Bone marrow (tissue), 2 donors: ENCODE measurements at places on chromosomes 7 and 10.

- DNase-seq = no peak
Observed at GRCh38 chr7:36299823-36300341, 89.8 kb upstream of the ANLN start.

DNA sequence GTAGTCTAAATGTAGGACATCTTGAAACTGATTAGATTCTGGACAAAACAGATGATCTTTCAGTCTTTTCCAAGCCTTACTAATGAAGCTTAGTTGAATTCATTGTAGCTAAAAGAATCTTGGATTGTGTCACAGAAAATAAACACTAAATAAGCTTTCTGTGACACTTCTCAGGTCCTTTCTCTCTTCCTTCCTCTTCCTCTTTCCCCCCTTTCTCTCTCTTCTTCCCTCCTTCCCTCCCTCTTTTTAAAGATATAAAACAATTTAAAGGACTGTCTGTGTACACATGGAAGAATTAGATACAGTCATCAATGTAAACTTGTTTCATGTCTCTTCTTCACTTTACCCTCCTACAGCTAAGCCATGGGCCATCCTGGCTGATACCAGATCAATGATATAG lies 5.3 kb upstream of the COMMD3 start:
- no peak for DNase-seq

GRCh38 chr7:25820432-25821040 lies 331.5 kb upstream of the NFE2L3 start:
- DNase-seq = no peak

DNA sequence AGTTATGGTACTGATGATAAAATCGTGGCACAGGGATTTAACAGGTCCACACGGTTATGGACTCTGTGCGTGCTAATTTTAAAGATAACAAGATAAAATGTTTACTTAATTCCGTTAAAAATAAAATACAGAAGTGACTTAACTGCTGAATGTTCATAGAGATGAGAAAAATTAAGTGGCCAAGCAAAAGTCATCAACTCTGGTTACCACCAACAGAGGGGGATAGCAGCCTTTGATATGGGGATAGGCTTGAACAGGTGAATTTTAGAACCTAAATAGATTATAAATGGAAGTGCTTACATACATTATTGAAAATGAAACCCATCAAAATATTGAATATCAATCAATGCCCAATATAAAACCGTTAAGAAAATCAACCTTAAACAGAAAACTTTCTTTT lies 245.0 kb downstream of the WDR37 start:
- DNase-seq = no peak

DNA sequence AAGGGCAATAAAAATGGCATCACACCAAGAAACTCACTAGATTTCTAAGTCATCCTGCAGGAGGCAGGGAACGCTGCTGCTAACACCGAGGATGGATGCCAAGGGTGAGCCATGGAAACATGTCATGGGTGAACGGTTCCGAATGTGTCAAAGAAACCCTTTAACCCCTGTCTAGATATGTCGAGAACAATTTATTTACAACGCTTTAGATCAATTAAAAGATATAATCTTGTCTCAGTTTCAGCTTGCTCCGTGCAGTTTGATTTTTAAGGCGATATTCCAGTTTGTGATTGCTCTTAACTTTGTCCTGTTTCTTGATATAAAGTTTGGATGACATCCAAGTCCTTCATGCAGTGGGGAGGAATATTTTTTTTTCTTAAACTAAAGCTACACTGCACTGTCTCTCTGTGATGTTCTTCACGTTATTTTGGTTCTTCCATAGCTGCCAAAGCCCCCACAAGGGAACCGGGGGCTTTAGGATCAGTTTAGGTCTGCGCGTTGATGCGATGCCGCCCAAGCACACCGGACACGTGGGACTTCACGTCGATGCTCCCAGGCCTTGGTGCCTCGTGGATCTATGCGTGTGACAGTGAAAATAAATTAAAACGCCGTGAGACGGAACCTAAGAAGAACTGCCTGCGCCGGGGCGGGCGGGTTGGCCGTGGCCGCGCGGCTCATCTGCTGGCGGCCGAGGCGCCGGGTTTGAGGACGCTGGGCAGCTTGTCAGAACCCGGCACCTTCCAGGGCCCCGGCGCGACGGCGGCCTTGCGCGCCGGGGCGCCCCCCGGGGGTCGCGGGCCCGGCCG lies 220.3 kb downstream of the PHTF2 start:
- peak; percentile 2 for DNase-seq

DNA sequence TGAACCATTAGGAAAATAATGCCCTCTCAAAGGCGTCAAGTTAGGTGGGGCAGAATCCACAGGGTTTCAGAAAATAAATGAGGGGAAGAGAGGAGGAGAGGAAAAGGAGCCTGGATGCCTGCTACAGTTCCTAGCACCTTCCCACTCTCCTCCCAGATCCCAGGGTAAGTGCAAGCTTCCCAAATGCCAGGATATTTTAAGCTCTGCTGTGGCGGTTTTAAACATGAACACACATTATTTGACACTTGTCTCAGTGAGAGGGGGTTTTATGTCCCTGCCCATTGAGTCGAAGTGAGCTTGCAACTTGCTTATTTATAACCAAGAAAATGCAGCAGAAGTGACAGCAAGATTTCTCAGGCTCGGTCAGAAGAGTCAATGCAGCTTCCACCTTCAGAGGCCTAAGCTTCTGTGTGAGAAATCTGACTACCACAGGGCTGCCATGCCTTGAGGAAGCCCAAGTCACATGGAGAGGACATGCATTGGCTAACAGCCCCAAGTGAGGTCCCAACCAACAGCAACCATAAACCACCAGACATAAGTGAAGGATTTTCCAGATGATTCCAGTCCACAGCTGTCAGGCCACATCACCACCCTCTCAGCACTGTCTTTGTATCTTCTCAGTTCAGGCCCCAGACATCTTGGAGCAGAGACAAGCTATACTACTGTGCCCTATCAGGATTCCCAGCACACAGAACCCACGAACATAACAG lies 17.9 kb upstream of the BMPER start:
- DNase-seq = no peak

DNA sequence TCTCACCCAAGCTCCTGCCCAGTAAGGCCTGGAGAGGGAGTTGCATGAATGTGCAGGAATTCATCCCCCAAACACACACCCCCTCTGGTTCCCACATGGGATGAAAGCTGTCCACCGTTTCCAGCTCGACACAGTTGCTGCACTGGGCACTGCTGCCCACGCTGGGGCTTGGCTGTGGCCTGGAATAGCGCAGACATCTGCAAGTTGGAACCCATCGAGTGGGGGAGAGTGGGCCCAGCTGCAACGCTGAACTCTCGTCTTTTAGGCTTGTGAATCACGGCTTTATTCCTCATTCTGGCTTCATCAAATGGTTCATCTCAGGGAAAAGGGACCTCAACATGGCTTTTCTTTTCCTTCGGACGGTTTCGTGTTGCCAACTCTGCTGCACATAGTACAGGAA lies 264.7 kb downstream of the DNAJB6 start:
- DNase-seq = no peak

DNA sequence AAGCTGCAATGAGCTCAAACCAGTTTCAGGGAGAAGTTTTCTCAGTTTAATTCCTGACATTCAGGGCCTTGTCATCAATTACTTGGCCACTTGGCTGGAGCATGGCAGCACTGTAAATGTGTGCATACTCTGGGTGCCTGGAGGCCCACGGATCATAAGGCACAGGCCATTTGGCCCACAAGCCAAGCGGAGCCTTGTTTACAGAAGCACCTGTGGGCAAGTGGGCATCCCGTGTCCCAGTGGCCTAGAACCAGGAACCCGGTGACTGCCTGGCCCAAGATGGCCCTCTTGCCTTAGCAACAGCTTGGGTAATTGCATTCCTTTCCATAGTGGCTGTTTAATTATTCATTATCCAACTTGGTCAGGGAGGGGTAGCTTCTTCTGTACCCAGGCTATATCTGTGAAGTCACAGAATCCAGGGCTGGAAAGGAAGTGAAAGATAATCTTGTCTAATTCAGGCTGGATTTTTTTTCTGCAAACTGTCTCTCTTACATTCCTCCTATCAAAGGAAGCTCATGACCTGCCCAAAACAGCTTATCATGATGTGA lies 426.4 kb upstream of the ZMIZ1 start:
- no peak for DNase-seq

DNA sequence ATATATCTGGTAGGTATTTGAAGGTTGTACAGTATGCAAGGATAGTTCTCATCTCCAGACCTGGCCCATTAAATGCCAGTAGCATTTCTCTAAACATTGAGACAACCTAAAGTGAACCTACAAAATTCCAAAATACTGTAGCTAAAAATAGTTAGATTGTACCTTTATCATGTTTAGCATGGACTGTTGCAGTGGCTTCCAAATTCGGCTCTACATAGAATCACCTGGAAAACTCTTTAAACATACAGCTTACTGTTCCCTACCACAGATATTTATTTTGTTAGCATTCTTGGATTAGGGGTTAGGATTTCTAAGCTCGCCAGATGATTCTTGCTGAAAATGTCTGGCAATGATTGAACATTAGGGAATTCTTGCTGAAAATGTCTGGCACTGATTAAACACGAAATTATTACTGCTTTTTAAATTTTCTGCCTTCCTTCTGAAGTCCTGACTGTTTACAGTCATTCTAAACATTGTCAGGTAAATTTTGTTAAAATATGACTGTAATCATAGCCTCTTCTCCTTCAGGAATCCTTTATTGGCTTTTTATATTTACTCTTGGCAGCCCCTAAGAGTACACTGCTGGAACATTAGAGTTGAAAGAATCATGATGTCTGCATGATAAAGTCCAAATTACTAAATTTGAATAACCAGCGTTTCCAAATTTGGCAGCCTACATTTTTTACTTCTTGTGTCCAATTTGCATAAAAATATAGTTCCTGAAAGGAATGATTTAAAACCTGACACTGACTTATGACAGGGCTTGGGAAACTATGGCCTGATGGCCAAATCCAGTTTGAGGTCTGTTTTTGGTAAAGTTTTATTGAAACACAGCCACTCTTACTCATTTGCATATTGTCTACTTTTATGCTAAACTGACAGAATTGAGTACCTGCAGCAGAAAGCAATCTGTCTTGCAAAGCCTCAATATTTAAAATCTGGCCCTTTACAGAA lies 40.3 kb downstream of the SHOC2 start:
- DNase-seq = no peak

- DNase-seq = no peak
Observed at GRCh38 chr7:154200241-154200640, 148.0 kb downstream of the DPP6 start.

GRCh38 chr7:94059746-94060145 lies 55.6 kb upstream of the BET1 start:
- DNase-seq = no peak

GRCh38 chr10:19003341-19003740 lies 45.3 kb upstream of the MALRD1 start:
- DNase-seq = no peak

DNA sequence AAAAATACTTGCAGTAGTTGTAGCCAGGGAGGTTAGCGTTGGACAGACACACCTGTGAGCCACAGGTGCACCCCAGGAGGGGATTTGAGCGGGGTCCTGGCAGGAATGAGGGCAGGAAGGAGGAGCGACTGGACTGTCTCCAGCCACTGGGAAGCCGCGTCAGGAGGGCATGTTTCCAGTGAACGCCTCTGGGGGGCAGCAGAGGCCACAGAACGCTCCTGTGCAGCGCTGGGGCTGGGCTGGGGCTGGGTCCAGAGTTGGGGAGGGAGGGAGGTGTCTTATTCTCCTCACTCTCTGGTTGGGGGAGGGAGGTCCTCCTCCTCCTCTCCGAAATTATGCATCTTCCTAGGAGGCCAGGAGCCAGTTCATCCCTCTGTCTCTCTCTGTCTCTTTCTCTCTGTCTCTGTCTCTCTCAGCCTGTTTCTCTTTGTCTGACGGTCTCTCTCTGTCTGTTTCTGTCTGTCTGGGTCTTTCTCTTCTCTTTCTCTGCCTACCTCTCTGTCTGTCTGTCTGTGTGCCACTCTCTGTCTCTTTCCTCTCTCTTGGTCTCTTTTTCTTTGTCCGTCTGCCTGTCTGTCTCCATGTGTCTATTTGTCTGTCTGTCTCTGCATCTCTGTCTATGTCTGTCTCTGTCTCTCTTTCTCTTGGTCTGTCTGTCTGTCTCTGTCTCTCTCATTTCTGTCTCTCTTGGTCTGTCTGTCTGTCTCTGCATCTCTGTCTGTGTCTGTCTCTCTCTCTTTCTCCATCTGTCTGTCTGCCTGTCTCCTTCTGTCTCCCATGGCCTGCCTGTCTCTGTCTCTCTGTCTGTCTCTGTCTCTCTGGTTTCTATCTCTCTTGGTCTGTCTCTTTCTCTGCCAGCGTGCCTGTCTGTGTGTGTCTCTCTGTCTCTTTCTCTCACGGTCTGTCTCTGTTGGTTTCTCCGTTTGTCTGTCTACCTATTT lies 9.9 kb upstream of the PSMG3 start:
- peak; percentile 53 for DNase-seq

- no peak for DNase-seq
Observed at GRCh38 chr10:11358011-11358410, 253.4 kb downstream of the USP6NL start.

GRCh38 chr7:49703881-49704280 lies 69.6 kb upstream of the VWC2 start:
- DNase-seq = no peak

DNA sequence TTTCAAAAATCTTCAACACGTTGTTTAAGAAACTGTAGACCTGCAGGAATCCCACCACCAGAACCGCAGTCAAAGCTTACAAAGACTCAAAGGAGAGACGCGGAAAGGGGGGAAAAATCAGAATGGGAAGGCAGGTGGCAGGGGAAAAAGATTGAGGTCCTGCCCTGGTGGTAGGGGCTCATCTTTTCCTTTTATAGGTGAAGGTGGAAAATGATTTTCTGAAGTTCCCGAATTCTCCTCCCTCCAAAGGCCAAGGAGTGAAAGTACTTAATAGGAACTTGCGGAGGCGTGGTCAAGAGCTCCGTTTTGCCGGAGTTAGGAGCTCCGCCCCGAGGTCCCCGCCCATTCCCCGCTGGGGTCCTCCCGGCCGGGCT lies 724 bp downstream of the BBIP1 start:
- peak; percentile 89 for DNase-seq

GRCh38 chr7:126533715-126534114 lies 719.0 kb downstream of the GRM8 start:
- no peak for DNase-seq

DNA sequence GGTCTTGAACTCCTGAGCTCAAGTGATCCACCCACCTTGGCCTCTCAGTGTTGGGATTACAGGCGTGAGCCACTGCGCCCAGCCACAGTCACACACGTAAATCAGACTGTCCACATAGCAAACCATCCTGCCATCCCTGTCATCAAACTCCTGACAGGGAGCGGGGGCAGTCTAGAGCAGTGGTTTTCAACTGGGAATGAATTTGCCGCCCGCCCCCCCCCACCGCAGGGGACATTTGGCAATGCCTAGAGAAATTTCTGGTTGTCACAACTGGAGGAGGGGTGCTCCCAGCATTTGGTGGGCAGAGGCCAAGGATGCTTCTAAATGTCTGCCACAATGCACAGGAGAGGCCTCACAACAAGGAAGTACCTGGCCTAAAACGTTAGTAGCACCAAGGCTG lies 24.1 kb downstream of the CAMK2G start:
- no peak for DNase-seq

GRCh38 chr10:12194752-12195271 lies 879 bp downstream of the NUDT5 start:
- DNase-seq = no peak

GRCh38 chr7:114343949-114344708 lies 70.5 kb upstream of the FOXP2 start:
- no peak for DNase-seq
